ENCODE measurements at places on chromosomes 12 and 14. TPM values are rescaled to one million over a fixed set of nuclear protein-coding genes. Genes with fewer than 3 reads are reported as not detected.

GRCh38 chr14:46259536-46259935 lies 392.0 kb downstream of the RPL10L start:
- no peak for DNase-seq

GRCh38 chr12:71892059-71892458 lies 46.6 kb upstream of the TPH2 start:
- no peak for DNase-seq

Gene ESPL1
- total RNA-seq, result 3.3 TPM

DNA sequence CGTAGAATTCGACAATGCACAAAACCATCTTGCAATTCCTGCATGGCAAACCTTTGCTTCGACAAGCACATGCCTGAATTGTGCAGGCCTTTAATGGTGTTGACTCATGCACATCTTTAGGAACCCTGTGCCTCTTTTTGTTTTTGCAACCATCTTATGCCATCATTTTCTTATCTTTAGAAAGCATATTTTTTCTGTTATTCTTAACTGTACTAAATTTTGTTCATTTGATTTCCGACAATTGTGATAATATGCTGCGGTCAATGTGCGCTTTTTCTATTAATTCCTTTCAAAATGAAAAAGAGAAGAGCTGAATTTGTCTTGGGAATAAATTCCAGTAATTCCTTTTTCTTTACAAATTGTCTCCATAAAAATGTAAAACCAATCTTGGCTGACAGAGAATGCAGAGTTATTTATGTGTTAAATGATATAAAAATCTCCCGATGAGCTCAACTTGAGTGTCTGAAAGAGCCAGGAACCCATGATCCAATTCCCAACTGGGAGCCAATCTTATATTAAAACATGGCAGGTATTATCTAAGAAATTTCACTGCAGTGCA lies 20.1 kb upstream of the CDK17 start:
- no peak for DNase-seq

Gene A2M
- 162 TPM for total RNA-seq

GRCh38 chr12:81350309-81350708 lies 272.4 kb downstream of the ACSS3 start:
- DNase-seq, result no peak

GRCh38 chr12:9786726-9787717 lies 26.3 kb upstream of the CD69 start:
- DNase-seq, result no peak

- DNase-seq, result no peak
Measured at GRCh38 chr12:111066744-111067437, 146.5 kb upstream of the MYL2 start.

DNA sequence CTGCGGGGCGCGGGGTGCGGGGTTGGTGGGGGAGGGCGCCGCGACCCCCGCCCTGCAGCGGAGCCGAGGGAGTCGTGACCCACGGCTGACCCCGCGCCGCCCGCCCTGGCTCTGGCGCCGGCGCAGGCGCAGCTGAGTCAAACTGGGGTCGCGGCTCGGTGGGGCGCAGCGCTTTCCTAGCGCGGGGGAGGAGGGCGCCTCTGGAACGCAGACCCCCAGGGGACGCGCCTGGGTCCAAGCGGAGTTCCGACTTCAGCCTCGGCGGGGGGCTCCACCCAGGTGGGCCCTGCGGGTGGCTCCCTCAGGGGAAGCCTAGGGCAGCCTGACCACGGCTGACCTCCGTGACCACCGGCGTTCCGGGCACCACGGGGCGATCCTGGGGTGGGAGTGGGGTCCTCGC lies 467 bp upstream of the ANHX start:
- DNase-seq, result no peak

Gene GARIN6
- not detected for total RNA-seq

DNA sequence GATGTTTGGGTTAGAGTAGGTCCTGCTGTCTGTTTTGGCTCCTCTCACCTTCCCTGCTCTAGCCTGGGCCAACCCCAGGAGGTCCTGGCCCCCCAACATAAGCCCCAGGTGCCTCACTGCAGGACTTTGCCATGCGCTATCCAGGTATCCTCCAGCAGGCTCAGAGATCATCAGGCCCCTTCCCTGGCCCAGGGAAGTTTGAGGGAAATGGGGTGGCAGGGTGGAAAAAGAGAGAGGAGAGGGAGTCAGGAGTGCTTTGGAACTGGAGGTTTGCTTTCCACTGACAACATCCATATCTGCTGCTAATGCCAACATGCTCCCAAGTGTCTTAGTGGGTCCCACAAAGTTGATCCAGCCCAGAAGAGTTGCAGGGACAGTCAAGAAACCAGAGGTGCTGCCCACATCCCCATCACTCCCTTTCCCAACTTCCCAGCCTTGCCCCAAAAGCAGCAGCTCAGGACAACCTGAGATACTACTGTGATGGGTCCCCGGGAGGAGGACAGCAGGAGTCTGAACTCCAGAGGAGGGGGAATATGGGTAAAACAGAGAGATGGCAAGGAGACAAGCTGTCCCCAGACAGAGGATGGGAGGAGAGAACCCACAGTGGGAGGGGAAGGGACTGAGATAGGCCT lies 677 bp downstream of the TNS2 start:
- DNase-seq, result peak; percentile 22

Gene CLEC9A
- not detected for total RNA-seq

- no peak for DNase-seq
Measured at GRCh38 chr12:50626026-50626425, 121.2 kb downstream of the DIP2B start.

DNA sequence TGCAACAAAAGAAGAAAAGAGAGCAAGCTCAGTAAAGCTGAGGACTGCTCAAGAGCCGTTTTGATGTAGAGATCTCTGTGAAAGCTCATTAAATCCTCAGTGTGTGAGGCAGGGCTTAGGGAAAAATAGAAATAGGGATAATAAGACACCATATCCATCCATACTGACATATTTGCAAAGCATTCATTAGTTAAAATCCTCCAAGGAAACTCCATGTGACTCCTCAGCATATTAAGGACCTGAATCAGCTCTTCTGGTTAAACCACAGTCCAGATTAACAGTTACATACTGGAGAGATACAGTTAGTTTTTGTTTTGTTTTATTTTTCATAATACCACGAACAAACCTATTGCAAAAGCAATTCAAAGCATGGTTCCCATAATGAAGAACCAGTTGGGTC lies 288.2 kb downstream of the PAWR start:
- no peak for DNase-seq

Gene USP30
- total RNA-seq, result 11.6 TPM

Gene NEDD1
- total RNA-seq, result 9.3 TPM

Data from stomach (tissue), 19 donors.